ENCODE measurements at places on chromosomes 3 and 15.

DNA sequence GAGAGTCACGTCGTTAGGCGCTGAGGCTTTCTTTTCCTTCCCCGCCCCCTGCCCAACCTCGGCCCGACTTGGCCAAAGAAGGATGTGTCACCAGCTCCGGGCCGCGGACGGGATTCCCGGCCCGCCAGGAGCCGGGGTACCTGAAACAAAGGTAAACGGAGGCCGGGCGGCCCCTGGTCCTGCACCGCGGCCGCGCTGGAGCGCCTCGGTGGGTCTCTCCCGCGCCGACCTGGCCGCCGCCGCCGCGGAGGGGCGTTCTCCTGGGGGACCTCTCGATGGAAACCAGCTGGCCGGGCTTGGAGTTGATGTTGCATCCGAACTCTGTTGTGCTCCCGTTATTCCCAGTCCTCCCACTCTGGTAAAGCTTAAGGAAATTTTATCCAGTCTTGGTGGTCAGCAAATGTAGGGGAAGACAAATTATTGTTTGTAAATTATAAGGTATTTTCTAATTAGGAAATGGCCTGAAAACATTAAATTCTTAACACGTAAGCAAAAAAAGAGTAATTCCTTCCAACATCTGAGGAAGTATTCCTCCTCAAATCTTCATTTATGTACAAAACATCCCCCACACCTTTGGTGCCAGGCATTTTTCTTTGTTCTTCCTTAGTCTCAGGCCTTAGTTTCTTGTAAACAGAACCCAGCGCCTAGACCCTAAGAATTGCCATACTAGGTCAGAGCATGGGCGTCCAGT is 888 bp downstream of the PPP2R3A start:
- DNase-seq = no peak

- no peak for DNase-seq
These were observed 396.6 kb downstream of the TAFA4 start for GRCh38 chr3:68535782-68536181.

DNA sequence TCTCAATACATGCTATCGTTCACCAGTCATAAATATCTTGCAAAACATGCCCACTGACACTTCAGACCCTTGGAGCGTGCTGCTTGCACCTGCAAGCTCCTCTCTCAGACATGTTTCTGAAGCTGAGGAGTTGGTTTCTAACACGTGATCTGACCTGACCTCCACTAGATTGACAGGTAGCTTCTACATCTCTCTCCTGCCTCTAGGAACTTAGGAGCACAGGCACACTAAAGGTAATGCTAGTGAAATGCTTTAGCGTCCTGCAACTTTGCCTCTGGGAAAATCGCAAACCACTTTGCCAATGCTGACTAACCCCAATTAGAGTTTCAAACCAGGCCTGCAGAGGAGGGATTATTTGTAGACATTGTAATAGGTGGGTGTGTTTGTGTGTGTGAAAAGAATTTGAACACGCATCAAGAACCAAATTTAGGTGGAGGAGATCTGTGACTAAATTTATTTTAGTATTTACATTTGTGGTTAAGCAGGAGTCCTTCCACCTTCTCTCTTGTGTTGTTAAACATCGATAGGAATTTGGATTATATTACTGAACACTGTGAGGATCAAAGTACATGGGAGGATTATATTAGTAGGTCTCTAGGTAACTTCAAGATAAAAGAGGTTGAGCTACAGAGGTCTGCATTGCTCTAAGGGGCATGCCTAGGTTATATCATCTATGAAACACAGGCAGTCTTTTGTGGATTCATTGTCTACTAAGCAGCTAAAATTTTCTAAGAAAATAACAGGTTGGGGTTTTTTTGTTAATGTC is 86.7 kb upstream of the ZBED2 start:
- no peak for DNase-seq

DNA sequence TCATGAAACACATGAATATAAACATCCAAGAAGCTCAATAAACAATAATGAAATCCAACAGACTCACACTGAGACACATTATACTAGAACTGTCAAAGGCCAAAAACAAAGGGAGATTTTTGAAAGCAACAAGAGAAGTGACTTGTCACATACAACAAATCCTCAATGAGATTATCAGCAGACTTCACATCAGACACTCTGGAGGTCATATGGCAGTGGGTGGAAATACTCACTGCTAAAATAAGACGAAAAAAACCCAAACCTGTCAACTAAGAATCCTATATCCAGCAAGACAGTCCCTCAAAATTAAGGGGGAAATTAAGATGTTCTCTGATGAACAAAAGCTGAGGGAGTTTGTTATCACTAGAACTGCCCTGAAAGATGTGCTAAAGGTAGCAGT is 125.4 kb upstream of the MELTF start:
- DNase-seq = no peak

GRCh38 chr3:81195478-81195877 is 566.0 kb downstream of the GBE1 start:
- DNase-seq = no peak

GRCh38 chr3:52217409-52217805 is 8.0 kb downstream of the TLR9 start:
- no peak for DNase-seq

- DNase-seq = no peak
These were observed 113.2 kb upstream of the MYO5C start for GRCh38 chr15:52408823-52409222.

DNA sequence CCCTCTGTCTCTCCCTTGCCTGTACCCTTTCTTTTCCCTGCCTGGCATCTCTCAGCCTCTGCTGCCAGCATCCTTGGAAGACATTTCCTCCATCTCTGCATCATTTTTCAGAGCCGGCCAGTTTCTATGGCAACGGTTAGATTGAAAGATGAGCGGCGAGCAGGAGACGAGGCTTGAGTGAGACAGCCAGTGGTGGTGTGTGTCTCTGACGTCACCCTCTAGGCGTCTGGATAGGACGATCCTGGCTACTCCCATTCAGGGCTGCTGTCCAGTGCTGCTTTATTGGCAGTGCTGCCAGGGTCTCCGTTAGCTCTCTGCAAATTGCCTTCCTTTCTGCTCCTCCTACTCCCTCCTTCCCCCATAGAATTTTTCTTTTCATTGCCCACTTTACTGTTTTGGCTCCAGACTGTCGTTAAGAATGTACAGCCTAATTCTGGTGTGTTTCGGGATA is 57.9 kb downstream of the TRAK1 start:
- no peak for DNase-seq

DNA sequence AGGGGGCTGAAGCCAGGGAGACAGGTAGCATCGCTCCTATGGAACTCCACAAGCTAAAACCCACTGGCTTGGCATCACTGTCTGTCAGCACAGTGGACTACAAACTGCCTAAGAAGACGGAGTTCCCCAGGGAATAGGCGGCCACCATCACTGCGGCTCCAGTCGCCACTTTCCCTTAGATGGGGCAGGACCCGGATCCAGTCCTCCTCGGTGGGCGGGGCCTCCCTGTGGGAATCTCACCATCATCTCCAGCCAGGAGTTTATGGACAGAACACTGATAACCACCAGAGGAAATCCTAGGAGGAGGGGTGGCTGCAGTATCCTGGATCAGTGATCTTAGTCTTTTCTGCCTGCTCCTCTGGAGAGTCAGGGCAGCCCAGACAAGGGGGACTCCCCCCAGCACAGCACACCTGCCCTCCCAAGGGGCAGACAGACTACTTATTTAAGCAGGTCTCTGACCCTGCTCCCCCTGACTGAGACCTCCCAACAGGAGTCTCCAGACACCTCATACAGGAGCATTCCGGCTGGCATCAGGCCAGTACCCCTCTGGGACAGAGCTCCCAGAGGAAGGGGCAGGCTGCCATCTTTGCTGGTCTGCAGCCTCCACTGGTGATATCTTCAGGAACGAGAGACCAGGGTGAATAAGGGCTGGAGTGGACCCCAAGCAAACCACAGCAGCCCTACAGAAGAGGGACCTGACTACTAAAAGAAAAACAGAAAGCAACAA is 435.6 kb upstream of the RASGRP1 start:
- no peak for DNase-seq

- DNase-seq = no peak
These were observed 28.1 kb downstream of the ADIPOQ start for GRCh38 chr3:186870421-186871201.
